ENCODE measurements at places on chromosomes 5 and 9.

DNA sequence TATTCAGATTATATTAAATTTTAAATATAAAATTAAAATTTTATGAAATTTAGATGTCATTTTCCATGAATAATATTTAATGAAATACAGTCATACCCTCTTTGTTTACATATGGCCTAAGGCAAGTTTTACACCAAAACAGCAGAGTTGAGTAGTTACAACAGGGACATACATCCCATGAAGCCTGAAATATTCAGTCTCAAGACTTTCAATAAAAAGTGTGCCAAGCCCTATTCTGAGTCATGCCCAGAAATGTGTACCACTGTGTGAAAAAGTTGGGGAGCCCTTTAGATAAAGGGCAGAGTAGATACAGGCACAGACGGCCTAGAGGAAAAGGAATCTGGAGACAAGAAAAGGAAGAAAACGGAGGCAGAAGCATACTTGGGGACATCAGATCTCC lies 261.3 kb downstream of the SGCD start:
- no peak for DNase-seq

DNA sequence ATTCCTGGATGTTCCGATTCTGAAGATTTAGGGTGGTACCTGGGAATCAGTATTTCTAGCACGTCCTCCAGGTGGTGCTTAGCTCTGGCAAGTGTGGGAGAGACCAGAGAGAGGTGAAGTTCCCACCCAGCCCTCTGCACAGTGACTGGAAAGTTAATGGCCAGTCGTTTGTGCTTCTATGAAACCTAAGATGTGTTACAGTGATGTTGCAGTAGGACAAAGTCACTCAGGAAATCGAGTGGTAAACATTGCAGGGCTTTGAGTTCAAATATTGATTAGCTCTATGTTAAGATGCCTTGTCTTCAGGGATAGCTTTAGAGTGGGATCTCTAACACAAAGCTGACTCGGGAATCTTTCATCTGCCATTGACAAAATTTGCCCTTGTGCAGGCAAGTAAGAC lies 55.6 kb downstream of the PIK3R1 start:
- no peak for DNase-seq

- DNase-seq = no peak
Observed at GRCh38 chr9:136088481-136088938, 6.6 kb downstream of the NACC2 start.

GRCh38 chr5:178416919-178417318 lies 173.3 kb downstream of the COL23A1 start:
- DNase-seq = no peak

DNA sequence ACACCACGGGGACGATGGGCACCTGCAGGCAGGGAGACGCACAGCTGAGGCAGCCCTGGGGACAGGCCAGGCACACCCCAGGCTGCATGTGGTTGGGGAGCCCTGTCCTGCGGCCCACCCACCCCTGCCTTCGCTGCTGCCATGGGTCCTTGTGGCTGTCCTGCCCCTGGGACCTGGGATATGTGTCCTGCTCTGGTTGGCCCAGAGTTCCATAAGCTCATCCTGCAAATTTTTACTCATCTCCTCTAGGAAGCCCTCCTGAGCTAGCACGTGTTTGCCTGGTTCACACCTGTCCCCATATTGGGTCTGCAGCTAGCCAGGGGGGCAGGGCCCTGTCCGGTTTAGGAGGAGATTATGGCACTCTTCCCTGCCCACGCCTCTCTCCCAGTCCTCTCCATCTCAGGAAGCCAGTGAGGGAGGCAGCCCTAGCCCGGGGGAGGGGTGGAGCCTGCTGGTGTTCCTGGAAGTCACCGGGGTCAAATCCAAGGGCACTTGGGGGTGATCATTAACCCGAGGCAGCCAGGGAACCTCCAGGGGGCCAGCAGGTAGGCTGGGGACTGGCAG lies 12.2 kb downstream of the EGFL7 start:
- no peak for DNase-seq

GRCh38 chr9:136964171-136964689 lies 12.2 kb downstream of the LCN12 start:
- no peak for DNase-seq

- DNase-seq = no peak
Observed at GRCh38 chr5:115685490-115685889, 59.7 kb upstream of the TMED7 start.

Data from CD4-positive, alpha-beta T cell treated with Interleukin-21 for 1 hour (primary cell).